Body of pancreas (tissue), 4 donors: ENCODE measurements at places on chromosomes 5 and 9.

GRCh38 chr9:5783982-5784381, 48.9 kb downstream of the ERMP1 start:
- no peak for DNase-seq

GRCh38 chr9:1100945-1101344, 50.8 kb downstream of the DMRT2 start:
- peak; percentile 50 for DNase-seq

GRCh38 chr5:143921525-143922311, 109.8 kb downstream of the HMHB1 start:
- DNase-seq: no peak

- no peak for DNase-seq
Measured at GRCh38 chr9:89807101-89807395, 202.2 kb downstream of the GADD45G start.

DNA sequence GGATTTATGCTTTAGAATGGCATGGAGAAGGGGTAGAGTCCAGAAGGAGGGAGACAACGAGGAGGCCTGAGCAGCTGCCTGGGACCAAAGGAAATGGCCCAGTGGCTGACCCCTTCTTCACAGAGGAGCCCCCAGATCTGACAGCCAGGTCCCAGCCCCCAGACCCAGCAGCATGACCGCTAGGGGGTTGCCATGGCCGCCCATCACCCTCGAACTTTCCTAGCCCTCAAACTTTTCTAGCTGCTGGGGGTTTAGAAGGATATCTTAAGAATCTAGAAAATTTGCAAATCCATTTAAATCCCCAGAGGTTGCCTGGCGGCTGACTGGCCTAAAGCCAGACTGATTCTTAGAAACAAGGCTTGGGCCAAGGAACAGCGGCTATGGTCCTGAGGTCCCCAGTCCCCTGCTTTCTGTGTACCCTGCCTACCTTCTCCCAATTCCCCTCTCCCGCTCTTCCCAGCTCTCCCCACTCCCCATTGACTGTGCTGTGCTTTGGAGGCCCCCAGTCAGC, 972 bp downstream of the PDGFRB start:
- no peak for DNase-seq

DNA sequence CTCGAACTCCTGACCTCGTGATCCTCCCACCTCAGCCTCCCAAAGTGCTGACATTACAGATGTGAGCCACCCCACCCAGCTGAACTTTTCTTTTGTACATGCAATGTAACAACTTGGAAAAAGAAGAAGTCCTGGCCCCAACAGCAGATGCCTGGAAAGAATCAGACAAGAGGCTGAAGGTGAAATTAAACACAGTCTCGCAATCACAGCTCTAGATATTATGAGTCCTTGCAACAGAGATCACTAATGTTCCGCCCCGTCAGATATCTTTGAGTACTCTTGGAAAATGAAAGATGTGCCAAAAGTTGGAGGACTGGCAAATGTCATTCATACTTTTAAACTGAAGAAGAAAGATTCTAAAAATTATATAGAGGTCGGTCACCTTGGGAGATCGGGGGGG, 254.3 kb downstream of the GLIS3 start:
- DNase-seq: no peak

DNA sequence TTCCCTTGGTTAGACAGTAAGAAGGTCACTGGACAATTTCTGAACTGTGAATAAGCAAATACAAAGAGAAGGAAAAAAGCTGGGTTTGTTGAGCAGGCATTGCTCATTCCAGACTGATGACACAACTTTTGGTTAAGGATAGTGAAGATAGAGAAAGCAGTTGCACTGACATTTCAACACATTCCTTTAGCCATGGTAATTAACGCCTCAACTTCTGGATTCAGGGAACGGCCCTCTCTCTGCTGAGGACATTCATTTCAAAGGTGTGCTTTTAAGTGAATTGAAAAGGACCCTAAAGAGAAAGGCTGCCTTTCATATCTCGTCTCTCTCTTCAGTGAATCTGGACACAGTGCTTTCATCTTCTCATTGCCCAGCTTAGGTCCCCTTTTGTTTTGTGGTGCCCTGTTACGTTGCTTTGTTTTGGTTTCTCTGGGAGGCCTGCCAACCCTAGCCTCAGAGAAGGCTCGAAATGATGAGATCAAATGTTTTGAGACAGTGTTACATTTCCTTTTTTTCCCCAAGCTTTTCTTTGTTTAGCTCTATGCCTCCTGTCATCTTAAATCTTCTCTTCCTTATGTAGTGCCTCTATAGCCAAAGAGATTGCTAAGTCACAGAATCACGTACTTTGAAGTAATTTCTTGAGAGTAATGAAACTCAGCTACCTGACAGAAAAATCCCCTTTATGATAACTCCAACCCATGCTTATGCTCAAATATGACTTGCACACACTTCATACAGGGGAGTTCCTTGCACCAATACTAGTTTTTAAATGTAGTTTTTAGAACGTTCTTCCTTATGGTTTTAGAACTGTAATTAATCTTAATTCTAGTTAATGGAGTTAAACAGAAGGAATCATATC, 94.4 kb upstream of the IFNE start:
- DNase-seq: no peak

GRCh38 chr5:133825631-133826289, 142.7 kb downstream of the C5orf15 start:
- no peak for DNase-seq

- DNase-seq: no peak
Measured at GRCh38 chr5:96720408-96720807, 58.2 kb downstream of the CAST start.

DNA sequence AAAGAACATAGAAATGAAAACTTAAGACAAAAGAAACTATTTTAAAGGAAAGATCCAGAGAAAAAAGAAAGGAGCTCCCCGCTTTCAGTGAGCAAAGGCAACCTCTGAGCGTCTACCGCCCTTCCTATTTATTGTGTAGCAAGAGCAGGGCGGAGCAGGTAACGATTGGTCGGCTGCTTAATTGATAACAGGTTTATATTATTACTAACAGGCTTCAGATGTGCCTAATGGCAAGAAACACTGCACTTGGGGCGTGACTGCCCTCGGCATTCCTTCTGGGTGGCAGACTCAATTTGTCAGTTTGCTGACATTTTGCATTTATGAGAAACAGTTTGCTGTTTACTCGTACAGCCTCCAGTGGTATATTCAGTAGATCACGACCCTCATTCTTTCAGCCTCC, 482.7 kb upstream of the C9orf72 start:
- DNase-seq: no peak
